ENCODE measurements at places on chromosomes 13 and 19.

DNA sequence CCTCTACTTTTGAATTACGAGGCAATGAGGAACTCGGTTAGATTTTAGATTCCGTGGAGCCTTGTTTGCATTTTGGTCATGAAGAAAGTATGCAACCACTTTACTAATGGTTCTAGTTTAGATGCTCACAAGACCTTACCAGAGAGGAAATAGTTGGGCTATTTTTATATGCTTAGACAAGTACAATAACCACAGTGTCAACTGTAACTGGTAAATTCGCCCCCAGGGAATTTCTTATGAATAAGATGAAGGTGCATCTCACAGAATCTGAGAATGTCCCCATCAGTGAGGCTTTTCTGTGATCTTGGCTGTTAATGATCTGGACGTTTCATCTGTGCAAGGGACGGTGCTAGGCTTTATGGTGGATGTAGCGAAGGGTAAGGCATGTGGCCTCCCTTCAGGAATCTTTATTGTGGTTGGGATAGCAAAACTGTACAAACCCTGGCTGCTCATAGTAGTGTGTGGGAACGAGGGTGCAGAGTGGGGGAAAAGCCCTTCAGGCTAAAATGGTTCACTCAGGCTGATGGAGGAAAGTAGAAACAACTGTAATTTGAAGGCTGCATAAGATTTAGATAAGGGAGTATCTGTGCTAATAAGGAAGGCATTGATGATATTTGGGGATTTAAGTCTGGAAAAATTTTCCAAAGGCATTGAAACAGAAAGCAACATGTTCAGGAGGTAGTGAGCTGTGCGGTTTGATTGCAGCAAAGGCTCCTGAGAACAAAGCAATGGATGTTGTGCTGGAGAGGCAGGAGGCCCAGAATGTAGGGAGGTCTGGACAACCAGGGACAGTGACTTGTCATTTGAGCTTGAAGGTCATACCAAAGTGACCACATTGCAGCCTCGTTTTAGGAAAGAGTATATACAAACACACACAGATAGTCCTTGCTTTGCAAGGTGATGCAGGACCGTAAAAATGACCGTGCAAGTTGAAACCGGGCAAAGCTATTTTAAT is 28.4 kb downstream of the UBAC2 start:
- DNase-seq, result no peak

DNA sequence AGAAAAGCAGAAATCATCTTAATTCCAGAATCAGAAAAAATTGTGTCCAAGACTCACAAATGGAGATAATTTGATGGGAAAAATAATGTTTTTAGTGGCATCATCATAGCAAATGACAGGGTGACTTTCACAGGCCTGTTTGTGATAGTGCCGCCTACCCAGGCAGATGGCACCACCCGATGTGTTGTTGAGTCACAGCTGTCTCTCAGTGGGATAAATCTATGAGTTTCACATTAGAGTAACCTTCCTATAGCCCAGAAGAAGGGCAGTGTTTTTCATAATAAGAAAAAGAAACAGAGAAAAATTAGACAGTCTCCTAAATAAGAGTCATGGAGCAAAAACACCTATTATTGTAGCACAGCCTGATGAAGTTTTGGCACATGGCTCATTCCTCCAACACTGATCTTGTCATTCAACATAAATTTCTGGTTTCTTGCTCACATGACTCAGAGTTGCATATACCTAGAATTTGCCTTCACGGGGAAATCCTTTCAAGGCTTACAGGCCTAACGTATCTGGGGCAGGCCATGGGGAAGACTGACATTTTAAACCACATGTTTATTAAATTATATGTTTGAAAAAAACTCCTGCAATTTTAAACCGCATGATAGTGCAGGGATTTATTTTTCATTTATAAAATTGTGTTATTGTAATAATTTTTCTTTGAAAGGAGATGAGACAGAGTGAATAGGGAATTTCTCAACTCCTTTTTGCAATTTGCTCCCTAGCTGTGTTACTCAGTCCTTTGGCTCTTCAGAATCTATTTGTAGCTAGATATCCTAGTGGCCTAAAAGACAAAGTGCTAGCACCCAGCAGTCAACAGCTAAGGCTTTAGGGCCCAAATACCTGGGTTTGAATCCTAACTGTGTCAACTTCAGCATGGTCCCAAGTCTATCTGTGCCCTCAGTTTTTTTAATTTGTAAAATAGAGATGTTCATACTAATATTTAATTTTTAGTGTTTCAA is 393.7 kb downstream of the NDFIP2 start:
- DNase-seq, result no peak

- no peak for DNase-seq
Measured at GRCh38 chr19:6092329-6093286, 17.7 kb downstream of the RFX2 start.

- DNase-seq, result no peak
Measured at GRCh38 chr19:45462174-45462573, 5.6 kb upstream of the FOSB start.

- no peak for DNase-seq
Measured at GRCh38 chr19:53504885-53505284, 33.1 kb upstream of the ZNF331 start.

DNA sequence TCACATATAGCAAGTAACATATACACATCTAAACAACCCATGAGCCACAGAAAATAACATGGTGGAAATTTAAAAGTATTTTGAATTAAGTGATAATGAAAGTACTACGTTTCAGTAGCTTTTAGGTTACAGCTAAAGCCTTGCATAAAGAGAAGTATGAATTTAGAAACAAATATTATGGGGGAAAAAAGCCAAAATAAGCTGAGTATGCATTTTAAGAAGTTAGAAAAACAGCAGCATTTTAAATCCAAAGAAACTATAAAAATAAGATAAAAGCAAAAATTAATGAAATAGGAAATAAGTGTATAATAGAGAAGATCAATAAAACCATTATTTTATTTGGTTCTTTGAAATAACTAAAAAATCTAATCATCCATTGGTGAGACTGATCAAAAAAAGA is 89.8 kb upstream of the ARHGEF7 start:
- DNase-seq, result no peak

GRCh38 chr19:16223746-16224145 is 26.0 kb downstream of the AP1M1 start:
- no peak for DNase-seq

- DNase-seq, result no peak
Measured at GRCh38 chr13:37074703-37075102, 15.2 kb upstream of the SUPT20H start.

DNA sequence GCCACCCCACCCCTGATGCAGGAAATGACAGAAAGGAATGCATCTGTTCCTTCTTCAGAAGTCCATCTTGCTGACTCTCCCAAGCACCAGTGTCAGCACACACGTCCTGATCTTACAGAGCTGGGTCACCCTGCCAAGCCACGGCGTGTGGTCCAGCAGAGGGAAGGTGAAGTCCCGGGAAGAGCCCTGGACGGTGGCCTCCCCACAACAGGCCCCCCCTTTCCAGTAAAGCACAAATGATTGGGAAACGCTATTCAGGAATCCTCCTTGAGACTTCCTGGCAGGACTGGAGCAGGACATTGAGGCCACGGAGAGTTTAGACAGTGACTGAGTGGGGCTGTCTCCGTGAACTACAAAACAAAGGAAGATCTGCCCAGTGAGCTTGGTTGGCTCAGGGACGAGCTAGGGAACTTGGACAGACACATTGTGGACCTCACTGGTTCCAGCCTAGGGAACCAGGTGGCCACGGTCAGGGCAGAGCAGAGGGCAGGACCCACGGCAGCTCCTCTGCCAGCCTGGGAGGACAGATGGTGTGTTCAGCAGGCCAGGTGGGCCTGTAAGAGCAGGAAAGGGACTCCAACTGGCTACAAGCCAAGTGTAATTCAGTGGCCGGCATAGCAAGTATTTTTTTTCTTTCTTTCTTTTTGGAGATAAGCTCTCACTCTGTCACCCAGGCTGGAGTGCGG is 41.7 kb downstream of the ELL start:
- DNase-seq, result no peak

DNA sequence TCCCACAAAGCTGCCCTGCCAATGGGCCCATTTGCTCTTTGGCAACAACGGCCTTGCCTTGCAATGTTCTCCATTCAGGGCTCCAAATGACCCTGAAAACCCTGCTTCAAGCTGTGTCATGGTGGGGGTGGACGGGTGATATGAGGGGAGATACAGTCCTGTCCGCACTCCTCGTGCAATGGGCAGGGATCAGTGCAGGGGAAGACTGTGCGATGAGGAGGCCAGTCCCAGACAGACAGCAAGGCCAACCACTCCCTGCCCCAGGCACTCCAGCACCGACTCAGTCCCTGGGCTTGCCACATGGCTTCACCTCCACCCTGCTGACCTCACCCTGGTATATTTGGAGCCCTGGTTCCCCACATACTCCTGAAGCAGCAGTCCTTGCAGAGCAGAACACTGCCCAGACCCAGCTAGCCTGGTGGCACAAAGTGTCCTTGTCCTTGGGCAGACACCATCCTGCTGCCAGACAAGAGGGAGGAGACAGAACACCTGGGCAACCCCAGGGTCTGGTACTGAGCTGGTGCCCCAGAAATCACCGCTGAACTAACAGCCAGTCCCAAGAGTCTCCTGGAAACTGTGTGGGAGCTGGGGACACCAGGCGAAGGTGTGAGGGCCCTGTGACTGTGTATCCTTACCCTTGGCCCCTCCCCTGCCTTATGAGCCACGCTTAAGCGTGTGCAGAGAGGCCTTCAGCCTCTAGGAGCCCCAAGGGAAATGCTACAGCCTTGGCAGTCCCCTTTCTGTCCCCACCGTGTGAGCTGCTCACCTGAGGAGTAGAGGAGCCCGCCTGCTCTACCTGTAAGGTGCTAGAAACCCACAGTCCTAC is 9.1 kb upstream of the SLC35E1 start:
- no peak for DNase-seq

DNA sequence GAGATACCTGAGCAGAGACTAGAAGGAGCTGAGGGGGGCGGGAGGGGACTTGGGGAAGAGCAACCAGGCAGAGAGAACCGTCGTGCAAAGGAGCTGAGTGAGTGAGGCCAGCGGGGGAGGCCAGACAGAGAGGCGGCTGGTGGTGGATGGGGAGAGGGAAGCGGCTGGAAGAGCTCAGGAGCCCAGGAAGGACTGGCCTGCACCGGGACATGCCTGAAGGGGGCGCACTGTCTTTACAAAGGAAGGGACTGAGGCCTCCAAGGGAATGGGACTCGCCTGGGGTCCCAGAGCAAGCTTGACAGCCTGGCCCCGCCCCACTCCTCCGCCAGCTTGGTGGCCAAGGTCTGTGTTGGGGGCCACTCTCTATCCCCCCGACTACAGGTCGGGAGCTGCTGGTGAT is 14.9 kb downstream of the ONECUT3 start:
- no peak for DNase-seq

DNA sequence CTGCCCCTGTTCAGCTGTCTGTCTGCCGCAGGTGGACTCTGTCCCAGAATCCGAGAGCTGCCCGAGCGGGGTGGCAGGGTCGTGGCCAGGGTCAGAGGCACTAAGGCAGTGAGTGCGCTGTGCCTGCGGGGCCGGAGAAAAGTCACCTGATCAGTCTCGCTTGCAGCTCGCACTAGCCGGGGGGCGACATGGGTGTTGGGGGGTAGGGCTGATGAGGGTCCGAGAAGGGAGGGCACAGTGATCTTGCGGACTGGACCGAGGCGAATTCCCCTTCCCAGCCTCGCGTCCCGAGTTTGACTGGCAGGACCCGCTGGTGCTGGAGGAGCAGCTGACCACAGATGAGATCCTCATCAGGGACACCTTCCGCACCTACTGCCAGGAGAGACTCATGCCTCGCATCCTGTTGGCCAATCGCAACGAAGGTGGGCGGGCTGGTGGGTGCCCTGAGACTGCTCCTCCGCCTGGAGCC is 627 bp downstream of the GCDH start:
- DNase-seq, result no peak

GRCh38 chr13:51998723-51999509 is 12.3 kb downstream of the ATP7B start:
- DNase-seq, result no peak

DNA sequence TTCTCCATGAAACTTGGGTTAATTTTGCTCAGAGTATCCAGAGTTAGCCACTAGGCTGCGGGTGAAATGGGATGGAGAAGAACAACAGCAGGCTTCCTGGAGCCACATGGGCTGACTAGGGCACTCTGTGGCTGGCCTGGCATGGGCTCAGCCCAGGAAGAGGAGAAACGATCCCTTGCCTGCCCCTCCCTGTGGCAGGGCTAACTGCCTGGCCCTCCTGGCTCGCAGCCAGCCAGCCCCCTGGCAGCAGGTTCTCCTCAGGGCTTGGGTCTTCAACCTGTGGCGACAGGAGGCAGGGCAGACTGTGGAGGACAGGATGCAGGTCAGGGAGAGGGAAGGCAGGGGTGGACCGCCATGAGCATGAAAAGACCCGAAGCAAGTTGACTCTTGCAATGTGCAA is 78.7 kb upstream of the GPR183 start:
- no peak for DNase-seq

GRCh38 chr19:15810335-15810734 is 5.1 kb downstream of the OR10H1 start:
- DNase-seq, result no peak

DNA sequence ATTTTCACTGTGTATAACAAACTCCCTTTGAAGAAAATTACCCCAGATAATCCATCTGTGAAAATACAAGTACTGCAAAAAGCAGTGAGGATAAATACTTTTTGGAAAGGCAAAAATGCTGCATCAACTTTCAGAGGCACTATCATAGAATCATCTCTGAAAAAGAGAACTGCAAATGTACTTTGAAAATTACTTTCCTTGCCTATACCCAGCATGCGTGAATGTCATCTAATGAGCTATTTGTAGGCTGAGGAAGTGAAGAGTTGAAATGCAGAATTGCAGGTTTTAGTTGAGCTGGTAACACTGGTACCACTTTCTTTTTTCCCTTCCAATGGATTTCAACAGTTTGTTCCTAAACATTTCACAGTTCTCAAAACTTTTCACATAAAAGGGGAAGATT is 196.7 kb downstream of the TBC1D4 start:
- no peak for DNase-seq

Measured in T-helper 17 cell (primary cell).